ENCODE measurements at places on chromosomes 1 and 21. TPM values are rescaled to one million over a fixed set of nuclear protein-coding genes. Genes with fewer than 3 reads are reported as not detected.

- DNase-seq: no peak
Observed at GRCh38 chr1:15668089-15668754, 15.9 kb upstream of the PLEKHM2 start.

- DNase-seq: peak; percentile 30
Observed at GRCh38 chr1:96660503-96660902, 61.1 kb upstream of the PTBP2 start.

DNA sequence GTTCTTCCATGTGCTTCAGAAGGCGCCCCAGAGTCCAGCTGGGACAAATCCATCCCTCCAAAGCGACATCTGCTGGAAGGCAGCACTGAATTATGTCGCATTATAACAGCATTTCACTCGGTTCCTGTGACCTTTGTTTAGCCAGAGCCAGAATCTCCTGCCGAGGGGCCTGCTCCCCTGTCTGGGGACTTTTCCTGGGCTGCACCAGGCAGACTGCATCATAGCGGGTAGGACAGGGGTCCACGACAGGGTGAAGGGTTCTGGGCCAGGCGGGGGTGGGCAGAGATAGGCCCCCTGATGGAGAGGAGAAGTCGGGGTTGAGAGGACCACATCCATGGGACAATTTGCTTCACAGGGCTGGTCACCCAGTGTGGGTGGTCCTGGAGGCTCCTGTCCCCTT is 276.9 kb downstream of the MATN1 start:
- no peak for DNase-seq

- DNase-seq: peak; percentile 65
Observed at GRCh38 chr1:93680076-93680419, 1.6 kb downstream of the BCAR3 start.

GRCh38 chr1:54404939-54405897 is 976 bp downstream of the SSBP3 start:
- DNase-seq: peak; percentile 42

DNA sequence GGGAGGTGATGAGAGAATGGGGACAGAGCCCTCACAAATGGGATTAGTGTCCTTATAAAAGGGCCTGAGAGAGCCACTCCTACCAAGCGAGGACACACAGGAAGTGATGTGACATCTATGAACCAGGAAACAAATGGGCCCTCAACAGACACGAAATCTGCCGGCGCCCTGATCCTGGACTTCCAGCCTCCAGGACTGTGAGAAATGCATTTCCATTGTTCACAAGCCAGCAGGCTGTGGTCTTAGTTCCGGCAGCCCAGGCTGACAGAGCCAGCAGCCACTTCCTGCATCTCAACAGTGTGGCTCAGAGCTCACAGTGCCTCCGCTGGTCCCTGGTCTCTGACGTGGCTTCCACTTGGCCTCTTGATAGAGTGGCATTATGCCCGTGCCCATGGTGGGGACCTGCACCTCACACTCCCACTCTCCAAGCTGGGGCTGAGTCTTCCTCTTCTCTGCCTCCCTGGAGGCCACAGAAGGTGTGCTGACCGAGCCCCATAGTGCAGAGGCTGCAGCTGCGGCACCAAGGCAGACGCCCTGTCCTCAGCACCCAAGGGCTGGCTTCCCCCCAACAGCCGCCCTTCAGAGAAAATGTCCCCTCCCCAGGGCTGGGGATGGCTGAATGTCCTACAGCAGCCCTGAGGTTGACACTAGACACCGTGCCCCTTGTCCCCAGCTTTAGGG is 44.9 kb downstream of the ACOT7 start:
- DNase-seq: peak; percentile 61

- no peak for DNase-seq
Observed at GRCh38 chr1:77047978-77048614, 171.1 kb downstream of the PIGK start.

DNA sequence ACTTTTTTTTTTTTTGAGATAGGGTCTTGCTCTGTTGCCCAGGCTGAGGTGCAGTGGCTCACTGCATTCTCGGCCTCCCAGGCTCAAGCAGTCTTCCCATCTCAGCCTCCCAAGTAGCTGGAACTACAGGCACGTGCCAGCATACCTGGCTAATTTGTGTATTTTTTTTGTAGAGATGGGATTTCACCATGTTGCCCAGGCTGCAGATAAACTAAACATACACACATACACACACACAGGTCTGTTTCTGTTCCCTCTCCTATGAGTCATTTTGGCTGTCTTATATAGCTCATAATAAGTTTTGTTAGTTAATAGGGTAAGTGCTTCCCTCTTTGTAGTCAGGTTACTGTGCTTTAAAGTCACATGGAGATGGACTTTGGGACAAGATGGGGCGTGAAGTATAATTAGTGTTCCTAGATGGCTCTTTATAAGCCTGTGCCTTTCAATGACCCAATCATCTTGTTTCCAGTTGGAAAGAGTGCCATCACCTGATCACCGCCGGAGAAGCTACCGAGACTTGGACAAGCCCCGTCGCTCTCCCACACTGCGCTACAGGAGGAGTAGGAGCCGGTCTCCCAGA is 9.1 kb downstream of the PRPF38A start:
- DNase-seq: peak; percentile 11

- DNase-seq: no peak
Observed at GRCh38 chr1:109996476-109996875, 11.9 kb downstream of the AHCYL1 start.

DNA sequence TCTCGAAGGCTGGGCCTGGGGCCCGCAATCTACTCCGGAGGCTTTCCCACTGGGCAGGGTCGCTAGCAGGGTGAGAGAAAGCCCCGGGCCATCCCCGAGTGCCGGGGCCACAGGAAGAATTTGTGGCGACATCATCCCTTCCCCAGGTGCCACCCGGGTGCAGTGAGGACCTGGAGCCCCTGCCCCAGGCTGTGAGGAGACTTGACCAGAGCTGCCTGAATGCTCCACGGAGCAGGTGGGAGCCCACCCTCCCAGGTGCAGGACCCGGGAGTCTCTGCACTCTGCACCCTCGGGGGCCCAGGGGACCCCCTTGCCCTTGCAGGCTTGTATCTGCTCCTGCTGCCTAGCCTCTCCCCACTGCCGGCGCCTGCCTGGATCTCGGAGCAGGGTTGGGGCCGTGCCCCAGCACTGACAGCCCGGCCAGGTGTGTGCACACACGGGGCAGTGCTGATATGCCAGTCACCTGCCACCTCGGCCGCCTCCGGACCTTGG is 67.5 kb upstream of the RGS7 start:
- no peak for DNase-seq

GRCh38 chr1:230382001-230382491 is 44.1 kb downstream of the PGBD5 start:
- no peak for DNase-seq

- DNase-seq: peak; percentile 41
Observed at GRCh38 chr1:162373541-162374260, 3.0 kb downstream of the SPATA46 start.

DNA sequence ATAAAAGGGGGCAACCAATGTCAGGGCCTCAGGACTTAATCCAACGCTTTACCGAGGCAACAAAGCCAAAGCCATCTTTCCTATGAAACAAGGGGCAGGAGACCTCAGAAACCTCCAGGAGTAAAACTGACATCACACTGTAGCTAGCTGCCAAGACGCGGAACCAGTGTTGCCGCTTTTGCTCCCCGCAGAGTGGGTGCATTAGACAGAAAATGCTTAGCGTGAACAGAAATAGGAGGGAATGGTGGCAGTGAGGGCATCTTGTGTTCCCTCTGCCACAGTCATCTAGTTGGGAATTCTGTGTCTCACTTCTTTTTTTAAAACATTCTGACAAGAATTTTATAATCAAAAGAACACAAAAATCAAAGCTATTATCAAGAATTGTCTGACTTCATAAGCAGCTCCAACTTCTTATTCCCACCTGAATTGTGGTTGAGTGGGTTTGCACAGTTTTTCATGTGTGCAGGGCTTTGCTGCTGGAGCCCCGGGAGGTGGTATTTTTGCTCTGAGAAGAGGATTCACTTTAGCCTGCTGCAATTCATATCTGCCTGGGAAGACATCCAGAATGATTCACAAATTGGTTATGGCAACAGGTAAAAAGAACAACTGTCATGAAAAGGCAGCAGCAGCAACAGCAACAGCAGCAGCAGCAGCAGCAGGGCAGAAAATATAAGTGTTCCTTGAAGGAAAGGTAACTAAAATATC is 82.2 kb upstream of the DIRAS3 start:
- no peak for DNase-seq

- no peak for DNase-seq
Observed at GRCh38 chr1:170377440-170377839, 154.5 kb upstream of the GORAB start.

The RGS7 gene
- not detected for total RNA-seq

The CFAP107 gene
- not detected for total RNA-seq

The HPDL gene
- 0.33 TPM for total RNA-seq

Measured in mammary epithelial cell (primary cell).